CD4-positive, alpha-beta T cell treated with Interleukin-17A for 4 hours (primary cell): ENCODE measurements at places on chromosomes 1 and 21.

GRCh38 chr1:91731815-91732214, 154.1 kb downstream of the TGFBR3 start:
- no peak for DNase-seq

DNA sequence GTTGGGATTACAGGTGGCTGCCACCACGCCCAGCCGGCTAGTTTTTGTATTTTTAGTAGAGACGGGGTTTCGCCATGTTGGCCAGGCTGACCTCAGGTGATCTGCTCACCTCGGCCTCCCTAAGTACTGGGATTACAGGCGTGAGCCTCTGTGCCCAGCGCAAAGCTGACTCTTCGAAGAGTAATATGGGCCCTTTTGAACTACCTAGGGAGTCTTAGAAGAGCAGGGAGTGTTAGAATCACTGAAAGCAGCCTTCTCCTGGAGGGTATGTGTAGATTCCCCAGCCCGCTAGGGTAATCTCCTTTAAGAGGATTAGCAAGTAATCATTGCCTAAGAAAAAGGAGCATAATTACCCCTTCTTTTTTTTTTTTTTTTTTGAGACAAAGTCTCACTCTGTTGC, 6.5 kb upstream of the MAST2 start:
- no peak for DNase-seq

GRCh38 chr1:12581179-12581578, 36.8 kb downstream of the DHRS3 start:
- DNase-seq = no peak

- DNase-seq = no peak
These were observed 47.8 kb downstream of the UCK2 start for GRCh38 chr1:165875171-165875570.

DNA sequence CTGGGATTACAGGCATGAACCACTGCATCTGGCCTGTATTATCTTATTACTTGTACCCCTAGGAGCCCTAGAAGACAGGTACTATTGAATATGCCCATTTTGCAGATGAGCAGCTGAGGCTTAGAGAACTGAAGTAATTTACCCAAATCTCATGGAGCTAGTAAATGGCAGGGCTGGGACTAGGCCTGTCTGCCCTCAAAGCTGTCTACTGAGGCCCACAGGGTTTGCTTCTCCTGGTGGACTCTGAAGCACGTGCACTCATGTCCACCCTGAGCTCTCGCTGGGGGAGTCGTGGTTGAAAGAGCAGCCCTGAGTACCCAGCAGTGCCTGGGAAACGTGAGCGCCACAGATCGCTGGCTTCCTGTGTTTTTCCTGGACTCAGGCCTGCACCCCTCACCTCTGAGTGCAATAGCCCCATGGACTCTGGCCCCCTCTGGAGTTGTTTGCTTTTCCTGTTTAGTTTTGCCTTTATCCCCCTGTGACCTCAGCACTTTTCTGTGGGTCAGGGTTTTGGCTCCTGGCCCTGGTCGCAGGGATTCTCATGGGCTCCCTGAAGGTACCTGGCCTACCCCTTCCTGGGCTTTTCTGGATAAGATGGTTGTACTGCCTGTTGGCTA, 52.4 kb downstream of the ARHGEF10L start:
- DNase-seq = no peak

DNA sequence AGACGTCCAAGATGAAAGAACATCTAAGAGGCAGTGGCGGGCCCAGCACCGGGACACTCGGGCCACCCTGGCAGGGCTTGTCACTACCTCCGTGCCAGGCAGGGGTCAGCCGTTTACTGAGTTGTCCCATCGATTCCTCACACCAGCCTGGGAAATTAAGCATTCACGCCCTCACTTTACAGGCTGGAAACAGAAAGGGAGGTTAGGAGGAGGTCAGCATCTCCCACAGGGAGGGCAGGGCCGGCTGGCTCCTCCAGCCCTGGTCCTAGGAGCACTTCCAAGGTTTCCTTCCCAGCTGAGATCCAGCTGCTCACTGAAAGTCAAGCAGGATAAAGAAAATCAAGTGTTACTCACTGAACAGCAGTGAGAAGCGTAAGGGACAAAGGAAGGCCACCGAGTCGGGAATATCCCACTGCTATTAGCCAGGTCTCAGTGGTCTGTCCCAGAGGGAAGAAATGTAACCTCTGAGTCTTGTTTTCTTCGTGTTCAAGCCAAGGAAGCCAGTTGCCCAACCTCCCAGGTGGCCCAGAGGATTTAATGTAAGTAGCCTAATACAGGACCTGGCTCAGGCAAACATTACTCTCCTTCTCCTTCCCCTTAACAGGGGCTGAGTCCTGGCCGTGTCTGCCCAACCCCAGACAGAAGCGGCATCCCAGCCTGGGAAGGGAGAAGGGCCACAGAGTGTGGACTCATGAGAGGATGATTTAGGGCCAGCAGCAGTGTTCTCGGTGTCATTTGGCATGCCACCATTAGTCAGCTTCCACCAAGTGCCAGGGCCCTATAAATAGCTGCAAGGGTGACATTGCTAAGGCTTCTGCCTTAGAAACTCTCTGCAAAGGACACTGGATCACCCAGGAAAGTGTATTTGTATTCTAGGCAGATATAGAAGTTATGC, 203.1 kb upstream of the GALNT2 start:
- no peak for DNase-seq

GRCh38 chr1:54323921-54324250, 82.3 kb downstream of the SSBP3 start:
- DNase-seq = no peak

- peak; percentile 7 for DNase-seq
These were observed 23.8 kb downstream of the TSEN15 start for GRCh38 chr1:184075055-184076029.

DNA sequence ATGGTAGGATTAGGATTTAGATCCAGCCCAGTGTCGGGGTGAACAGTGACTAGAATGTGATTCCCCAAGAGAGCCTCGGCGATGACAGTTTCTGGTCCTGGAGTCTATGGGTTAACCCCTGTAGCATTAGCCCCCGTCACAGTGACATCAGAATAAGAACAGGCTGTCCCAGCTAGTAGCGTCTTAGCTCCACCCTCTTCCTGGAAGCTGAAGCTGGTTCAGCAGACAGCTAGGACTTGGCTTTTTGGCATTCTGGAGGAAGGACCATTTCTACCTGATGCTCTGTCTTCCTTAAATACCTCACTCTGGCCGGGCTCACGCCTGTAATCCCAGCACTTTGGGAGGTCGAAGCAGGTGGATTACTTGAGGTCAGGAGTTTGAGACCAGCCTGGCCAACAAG, 5.0 kb downstream of the NDUFS2 start:
- no peak for DNase-seq

DNA sequence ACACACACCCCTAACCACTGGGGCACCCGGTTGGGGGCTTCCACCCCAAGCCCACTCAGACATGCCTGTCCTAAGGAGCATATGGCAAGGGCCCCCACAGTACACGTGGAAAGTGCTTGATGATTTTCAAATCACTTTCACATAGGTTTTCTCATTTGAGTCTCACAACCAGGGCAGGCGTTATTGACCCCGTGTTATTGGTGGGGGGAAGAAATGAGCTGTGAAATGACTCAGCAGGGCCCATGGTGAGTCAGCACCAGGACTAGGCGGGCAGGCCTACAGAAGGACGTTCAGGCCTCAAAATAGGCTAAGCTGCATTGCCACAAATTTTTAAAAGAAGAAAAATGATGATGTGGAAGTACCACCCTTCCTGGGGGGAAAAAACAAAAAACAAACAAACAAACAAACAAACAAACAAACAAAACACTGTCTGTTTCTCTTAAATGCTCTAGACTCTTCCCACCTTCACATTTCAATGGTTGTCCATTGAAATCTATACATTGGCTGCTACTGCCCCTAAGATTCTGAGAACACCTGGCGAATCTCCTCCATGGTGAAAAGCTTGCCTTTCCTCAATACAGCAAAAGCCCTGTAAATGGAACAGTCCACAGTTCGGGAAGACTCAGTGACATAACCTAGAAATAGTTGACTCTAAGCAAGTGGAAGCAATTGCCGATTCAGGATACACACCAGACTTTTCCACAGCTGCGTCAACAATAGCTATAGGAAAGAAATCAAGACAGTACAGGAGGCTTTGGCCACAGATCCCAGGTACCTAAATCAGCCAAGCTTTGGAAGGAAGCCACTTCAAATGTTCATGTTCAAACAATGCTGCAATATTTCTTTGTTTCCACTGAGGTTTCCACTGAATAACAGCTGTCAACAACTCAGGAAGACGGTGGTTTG, 234.7 kb downstream of the TOMM20 start:
- DNase-seq = peak; percentile 28

GRCh38 chr1:183353597-183353996, 64.6 kb downstream of the NMNAT2 start:
- DNase-seq = no peak

GRCh38 chr1:157969697-157970485, 23.6 kb upstream of the KIRREL1 start:
- no peak for DNase-seq

- no peak for DNase-seq
These were observed 19.5 kb downstream of the JAM2 start for GRCh38 chr21:25658427-25659035.

GRCh38 chr1:117646956-117647355, 41.1 kb downstream of the TENT5C start:
- DNase-seq = no peak

- no peak for DNase-seq
These were observed 802.1 kb downstream of the PLA2G4A start for GRCh38 chr1:187630653-187631380.

DNA sequence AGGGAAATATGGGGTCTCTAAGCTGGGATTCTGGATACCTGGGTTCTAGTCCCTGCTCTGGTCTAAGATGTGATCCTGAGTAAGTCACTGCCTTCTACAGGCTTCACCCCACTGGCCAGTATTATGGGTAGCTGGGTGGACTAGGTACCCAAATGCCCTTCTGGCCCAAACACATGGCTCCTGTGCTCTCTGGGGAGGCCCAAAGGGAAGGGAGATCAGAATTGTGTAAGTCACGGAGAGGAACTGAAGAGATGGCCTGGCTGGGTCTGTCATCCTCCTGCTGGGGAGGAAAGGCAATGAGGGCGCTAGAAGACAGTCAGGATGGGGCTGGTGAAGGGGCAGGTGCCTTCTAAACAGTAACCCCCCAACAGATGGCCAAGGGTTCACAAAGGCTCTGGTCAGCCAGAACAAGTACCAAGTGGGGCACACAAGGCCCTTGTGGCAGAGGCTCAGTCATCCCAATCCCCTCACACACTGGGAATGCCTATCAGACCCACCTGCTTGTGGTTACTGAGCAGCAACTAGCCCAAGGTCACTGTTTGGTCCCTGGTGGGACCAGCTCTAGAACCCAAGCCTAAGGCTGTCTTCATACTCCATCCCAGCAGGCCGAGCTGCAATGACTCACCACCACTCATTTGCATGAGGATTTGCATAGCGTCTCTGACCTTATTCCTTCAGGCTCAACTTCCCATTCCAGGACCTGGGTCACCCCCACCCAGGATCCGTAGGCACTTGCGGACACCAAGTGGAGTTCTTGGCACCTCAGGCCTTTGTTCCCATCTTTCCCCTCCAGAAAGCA, 9.2 kb downstream of the MEF2D start:
- DNase-seq = no peak

DNA sequence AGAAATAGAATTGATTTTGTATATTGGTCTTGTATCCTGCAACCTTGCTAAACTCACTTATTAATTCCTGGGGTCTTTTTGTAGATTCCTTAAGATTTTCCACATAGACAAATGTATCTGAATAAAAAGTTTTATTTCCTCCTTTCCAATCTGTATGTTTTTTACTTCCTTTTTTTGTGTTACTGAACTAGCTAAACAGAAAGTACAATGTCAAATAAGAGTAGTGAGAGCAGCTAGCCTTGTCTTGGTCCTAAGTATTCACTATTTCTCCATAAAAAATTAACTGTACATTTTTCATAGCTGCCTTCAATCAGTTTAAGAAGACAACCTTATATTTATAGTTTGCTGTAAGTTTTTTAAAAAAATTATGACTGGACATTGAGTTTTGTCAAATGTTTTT, 74.9 kb downstream of the FASLG start:
- DNase-seq = no peak

DNA sequence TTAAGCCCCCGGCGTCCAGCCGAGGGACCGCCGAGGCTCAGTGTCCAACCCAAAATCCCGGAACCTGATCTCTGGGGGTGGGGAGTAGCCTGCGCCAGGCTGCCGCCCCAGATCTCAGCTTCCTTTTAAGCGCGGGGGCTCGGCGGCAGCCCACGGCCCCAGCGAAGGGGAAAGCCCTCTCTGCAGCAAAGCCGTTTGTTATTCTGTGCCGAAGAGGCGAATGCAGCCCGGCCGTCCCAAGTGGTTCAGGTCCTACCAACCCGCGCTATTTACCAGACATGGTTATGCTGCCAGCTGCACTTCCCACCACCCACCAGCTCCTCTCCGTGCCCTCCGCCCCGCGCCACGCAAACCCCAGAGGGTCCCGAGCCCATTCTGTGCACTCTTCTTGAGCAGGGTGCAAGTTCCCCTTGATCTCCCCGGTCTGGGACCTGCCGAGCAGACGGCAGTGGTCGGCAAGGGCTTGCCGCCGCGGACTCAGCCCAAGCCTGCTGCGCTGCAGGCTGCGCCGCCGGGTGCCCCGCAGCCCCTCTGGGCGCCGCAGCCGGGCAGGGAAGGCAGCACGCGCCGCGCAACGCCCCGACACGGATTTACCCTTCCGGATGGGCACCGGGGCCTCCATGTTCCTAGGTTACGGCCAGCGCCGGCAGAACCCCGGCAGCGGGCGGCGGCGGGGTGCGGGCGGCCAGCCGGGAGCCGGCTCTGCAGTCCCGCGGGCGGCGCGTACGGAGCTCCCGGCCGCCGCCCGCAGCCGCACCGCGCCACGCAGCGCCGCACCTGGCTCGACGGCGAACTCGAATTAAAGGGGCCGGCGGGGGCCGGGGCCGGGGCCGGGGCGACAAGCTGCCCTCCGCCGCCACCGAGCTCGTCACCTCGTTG, 738 bp upstream of the KCNA2 start:
- peak; percentile 19 for DNase-seq

DNA sequence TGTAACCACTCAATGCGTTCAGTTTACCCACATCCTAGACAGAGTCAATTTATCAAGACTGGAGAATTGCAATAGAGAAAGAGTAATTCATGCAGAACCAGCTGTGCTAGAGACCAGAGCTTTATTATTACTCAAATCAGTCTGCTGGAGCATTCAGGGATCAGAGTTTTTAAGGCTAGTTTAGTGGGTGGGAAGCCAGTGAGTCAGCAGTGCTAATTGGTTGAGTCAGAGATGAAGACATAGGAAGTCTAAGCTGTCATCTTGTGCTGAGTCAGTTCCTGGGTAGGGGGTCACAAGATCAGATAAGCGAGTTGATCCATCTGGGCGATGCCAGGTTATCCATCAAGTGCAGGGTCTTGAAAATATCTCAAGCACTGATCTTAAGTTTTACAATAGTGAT, 499.6 kb downstream of the MRPL39 start:
- DNase-seq = no peak

GRCh38 chr21:34589511-34590282, 25.2 kb downstream of the RCAN1 start:
- DNase-seq = no peak

DNA sequence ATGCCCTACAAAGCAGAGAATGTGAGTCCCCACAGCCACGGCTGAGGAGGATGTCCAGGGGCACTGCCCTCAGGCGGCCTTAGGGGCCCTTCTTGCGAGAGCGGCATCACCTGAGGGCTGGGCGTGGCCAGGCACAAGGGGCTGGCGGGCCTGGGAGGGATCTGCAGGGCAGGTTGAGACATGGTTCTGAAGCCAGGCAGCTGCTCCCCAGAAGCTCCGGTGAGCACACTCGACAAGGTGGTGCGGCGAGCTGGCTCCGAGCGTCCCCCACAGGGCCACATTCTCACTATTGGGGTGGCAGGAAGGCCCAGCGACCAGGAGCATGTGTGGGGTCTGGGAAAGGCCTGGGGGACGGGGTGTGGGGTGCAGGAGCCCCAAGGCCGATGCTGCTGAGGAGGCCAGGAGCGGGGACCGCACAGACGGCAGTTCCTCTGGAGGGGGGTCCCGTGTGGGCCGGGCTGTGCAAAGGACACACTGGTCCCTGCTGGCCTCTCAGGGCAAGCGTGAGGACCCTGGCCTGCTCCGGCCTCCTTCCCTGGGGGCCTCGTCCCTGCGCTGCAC, 47.2 kb downstream of the MORN1 start:
- no peak for DNase-seq
